ENCODE measurements at places on chromosomes 6 and 20.

GRCh38 chr6:84061174-84061573, 27.6 kb downstream of the MRAP2 start:
- no peak for DNase-seq

DNA sequence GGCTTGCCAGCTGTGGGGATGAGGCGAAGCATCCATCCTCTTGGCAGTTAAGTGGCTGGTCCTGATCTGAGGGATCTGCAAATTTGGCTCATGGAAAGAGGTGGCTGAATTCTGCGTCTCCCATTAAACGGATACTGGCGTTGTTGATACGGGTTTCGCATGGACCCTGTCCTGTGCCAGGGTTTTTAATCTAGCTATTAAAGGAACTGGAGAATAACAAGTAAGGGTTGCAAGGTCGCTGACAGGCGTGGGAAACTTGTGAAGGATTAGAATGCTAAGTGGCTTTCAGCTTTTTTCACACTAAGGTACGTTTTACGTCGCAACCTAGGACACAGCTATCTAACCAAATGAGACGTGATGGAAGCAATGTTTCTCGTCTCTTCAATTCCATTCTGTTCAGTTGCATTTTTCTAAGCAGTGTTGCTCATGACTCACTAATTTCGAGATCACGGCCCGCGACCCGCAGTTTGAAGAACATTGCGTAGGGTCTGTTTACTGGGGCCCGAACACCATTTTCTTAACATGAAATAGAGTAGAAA, 852 bp downstream of the GMNN start:
- peak; percentile 18 for DNase-seq

DNA sequence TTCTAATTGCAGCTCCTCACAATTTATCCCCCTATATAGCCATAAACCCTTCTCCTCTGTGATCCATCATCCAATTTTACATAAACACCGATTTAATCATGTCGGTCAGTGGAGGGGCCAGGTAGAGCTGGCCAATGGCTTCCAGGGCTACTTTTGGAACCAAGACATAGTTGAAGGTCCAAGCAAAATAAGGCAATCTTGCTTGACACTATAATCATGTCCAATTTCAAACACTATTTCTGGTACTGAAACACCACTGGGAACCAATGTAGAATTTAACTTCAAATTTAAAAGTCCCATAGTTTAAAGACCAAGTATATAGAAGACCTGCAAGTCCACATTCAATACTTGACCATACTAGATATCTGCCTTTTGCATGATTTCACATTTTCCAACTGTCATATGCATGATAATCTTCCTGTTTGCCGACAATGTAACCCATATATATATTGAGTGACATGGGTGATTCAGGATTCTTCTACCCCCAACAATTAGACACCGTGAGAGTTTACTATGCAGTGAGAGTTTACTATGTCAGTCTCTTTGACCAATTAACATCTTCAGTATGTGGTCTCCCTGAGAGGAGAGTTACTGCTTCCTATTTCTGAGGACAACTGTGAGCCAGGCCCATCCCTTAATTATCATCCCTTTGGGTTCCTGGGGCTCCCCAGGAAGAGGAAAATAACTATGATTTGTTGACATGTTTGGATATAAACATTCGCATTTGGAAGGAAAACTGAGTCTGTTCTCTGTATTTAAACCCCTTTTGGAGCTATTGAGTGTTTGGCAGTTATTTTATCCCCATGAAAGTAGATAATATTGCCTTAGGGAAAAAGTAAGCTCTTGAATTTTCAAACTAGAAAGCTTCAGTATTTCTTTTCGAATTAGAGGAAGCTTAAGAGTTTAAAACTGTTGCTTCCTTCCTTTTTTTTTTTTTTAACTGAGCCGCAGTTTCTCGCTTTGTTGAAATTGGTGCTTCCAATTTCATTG, 31.8 kb downstream of the SAMD3 start:
- DNase-seq = no peak

GRCh38 chr20:38645351-38645750, 43.7 kb downstream of the ARHGAP40 start:
- no peak for DNase-seq

- DNase-seq = no peak
Observed at GRCh38 chr6:168113226-168113625, 34.2 kb upstream of the FRMD1 start.

- DNase-seq = no peak
Observed at GRCh38 chr20:57685146-57685758, 24.6 kb downstream of the PMEPA1 start.

DNA sequence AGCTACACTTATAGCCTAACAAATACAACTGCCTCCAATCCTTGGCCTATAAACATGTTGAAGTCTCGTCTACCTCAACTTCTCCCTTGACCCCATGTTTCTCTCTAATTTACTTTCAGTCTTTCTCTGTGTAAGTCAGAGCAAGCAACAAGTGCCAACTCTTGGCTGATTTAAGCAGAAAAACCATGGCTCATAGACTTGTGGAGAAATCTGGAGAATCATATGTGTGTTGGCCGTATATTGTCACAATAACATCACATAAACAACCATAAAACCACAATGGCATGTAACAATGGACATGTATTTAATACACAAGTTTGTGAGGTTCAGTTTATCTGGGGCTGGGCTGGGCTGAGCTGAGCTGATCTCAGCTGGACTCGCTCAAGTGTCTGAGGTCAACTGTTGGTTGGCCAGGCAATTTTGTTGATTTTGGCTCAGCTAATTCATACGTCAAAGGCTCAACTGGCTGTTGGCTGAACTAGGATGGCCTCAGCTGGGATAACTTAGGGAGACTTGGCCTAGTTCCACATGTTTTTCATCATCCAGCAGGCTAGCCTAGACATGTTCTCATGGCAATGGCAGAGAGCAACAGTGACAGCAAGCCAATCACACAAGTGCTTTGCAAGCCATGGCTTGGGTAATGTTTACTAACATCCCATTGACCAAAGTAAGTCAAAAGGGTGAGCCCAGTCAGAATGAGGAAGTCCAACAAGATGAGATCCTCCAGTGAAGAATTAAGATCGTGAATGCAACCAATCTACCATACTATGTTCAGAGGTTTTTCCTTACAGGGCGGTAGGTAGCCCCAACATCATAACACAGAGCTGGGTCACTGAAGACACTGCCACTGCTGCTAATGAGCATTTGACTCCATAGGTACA, 12.9 kb upstream of the TBC1D22B start:
- no peak for DNase-seq

DNA sequence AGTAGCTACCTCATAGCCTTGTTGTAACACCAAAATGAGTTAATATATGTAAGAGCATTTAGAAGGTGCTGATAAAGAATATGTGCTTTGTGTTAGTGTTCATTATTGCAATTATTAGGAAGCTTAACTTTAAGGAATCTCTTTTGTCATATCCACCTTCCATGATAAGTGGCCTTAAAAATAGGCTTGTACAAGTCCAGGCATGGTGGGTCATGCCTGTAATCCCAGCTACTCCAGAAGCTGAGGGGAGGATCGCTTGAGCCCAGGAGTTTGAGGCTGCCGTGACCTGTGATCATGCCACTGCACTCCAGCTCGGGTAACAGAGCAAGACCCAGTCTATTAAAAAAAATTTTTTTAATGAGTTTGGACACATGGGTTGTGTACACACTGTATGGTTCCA, 285.5 kb downstream of the ZFAND3 start:
- no peak for DNase-seq

GRCh38 chr20:50111120-50111828, 1.7 kb downstream of the UBE2V1 start:
- DNase-seq = peak; percentile 13

- no peak for DNase-seq
Observed at GRCh38 chr6:42889815-42890214, 10.4 kb downstream of the RPL7L1 start.

DNA sequence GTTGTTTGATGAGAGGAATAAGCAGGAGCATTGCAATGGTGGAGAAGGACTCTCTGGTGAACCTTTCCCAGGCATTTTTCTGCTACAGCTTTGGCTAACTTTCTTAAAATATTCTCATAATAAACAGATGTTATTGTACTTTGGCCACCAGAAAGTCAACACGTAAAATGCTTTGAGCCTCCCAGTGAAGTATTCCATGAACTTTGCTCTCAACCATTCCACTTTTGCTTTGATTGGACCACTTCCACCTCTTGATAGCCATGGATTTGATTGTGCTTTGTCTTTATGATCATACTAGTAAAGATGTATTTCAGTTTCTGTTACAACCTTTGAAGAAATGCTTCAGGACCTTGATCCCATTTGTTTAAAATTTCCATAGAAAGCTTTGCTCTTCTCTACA, 241.1 kb downstream of the TENT5A start:
- DNase-seq = no peak

DNA sequence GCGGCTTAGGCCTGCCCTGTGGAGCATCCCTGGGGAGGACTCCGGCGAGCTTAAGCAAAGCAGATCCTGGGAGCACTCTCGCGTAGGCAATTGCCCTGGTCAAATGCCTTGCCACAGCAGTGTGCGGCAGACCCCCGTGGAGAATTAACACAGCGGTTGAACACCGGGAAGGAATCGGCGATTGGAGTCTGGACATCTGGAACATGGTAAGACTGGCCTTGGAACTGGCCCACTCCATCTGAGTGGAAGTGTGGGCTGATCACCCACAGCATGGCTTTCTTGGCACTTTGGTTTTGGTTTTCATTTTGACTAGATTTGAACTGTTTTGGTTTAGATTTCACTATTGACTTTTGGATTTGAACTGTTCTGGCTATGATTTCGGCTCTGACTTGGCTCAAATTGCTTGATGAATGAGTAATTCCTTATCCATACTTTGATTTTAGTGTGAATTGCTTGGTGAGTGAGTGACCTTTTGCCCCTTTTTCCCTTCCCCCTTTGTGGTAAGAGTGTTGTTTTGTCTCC, 300.7 kb downstream of the RNGTT start:
- DNase-seq = no peak

- no peak for DNase-seq
Observed at GRCh38 chr6:36651659-36652379, 26.7 kb upstream of the CDKN1A start.

DNA sequence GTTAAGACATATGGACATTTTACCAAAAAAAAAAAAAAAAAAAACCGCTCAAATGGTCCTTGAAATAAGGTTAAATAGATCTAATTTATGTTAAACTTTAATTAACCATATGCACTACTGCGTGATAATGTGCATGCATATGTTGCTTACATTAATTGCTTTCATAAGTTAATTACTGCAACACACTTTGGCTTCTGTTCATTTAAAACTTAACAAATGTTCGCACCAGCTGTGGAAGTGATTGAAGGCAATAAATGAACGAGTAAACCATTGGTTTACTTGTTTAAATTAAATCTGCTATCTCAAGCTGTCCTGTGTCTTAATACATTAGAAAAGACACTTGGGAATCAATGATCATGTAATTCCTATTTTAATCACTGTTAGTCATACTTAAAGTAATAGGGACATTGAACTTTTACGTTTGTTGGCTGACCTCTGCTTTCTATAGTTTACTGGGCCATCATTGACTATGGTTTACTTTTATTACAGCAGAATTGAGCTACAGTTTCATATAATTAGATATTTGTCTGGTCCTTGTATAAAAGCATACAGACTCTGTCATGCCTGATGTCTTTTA, 294.7 kb downstream of the KHDC1L start:
- DNase-seq = no peak
